Colonic mucosa (tissue), 4 donors: ENCODE measurements at places on chromosomes 13 and 19.

DNA sequence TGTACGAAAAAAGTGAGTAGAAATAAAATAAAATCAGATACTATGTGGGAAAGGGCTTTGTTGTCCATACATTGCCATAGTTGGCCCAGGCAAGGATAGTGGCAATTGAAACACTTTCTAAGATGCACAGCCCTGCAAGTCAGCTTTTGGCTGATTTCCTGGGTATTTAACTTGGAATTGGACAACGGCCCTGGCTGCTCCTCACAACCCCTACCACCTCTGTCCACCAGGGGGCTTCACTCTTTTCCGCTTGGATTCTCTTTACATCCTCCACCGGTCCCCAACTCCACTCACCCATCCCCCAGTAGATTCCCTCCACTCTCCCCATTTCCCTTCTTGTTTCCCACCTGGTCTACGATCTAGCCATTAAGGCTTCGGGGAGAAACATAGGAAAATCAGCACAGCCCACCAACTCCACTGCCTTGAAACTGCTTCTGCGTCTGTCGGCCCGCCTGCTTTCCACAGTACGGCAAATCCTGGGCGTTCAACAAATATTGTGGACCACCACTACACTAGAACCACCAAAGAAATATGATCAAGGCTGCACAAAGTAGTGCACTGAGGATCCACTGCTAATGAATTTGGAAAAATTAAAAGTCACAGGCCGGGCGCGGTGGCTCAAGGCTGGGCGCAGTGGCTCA lies 48.6 kb upstream of the GTF3A start:
- peak; percentile 84 for DNase-seq

GRCh38 chr19:32350471-32350865 lies 5.1 kb downstream of the ZNF507 start:
- no peak for DNase-seq

DNA sequence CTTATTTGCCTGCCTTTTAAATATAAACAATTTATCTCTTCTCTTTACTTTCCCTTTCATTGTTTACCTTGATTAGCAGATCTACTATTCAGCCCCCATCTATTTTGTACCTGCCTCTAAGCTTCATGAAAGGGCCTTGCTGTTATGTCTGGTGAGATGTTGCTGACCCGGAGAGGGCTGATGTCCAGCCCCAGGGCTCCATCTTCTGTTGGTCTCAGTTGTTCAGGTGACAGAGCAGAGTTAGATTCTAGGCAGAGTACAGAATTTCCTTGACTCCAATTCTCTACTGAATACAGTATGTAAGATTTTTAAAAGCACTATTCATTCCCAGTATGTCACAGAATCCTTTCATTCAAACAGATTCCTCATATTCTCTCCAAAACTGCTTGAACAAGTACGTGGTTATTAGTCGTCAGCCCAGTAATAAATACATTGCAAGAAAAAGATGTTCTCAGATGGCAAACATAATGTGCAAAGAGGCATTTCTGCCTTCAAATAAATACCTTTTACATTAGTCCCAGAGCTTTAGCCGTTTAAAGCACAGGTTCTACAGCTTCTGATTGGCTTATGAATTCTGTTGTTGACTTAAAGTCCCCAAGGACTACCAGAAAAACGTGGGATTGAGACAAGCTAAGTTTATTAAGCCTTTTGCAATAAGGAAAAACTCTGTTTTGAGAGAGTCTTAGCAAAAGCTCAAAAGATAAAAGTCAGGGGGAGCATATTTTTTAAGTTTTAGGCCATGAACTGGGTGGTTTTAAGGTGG lies 159.1 kb downstream of the GPC5 start:
- DNase-seq: no peak

- DNase-seq: no peak
Measured at GRCh38 chr19:32908641-32909190, 39.1 kb upstream of the SLC7A9 start.

DNA sequence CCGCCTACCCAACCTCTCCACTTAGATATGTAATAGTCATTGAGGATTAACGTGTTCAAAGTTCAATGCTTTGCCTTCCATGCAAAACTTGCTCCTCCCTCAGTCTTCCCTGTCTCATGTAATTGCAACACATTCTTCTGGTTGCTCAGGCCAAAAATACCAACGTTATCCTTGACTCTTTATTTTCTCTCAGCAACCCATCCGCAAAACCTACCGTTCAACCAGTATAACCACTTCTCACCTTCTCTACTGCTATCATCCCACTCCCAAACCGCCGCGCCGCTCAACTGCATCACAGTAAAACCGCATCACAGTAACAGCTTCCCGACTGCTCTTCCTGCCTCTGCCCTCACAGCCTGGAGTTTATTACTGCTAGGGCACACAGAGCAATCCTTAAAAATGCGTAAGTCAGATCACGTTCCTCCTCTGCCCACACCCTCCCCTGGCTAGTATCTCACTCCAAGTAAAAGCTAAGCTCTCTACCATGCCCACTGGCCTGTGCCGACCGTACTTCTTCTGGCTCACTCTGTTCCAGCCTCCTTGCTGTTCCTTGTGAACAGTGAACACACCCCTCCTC lies 8.2 kb downstream of the MTIF3 start:
- peak; percentile 61 for DNase-seq

DNA sequence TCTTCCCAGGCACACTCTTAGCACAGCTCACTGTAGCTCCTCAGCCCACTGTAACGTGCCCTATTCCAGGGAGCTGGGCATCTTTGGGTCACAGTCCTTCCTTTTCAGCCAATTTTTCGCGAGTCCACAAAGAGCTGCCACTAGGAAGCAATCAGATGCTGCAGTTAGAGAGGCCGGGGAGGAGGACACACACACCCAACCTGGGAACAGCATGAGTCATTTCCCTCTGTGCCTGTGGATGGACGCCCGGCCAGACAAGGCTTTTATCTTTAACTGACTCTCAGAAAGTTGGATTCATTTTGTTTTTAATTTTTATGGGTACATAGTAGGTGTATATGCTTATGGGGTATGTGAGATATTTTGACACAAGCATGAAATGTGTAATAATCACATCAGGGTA lies 918.6 kb downstream of the UQCRFS1 start:
- peak; percentile 44 for DNase-seq

DNA sequence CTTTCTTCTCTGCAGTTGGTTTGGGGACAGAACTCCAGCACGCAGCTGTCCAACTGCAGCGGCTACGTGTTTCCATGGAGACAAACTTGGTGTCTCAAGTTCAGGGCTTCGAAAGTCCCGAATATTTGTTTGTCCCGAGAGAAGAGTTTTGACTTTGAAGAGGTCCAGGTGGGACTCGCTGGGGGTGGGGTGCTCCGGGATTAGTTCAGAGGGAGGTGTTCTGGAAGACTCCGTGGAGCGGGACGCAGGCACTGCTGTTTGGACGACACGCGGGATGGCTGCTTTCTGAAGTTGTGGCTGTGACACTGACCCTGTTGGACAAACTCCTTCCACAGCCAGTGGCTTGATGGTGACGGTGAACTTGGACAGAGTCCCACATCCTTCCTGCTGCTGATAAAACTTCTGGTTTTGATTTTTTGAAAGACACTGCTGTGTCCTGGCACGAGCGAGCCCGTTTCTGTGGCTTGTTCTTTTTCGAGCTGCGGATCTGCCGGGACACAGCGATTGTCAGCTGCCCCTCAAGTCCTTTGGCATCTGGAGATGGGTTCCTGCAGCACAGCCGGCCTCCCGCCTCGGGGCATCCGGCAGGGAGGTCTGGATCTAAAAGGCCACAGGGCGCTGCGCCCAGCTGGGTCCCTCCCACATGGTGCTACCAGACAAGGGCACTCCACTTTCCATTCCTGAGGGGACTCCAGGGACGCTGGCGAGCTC lies 15.9 kb upstream of the RANBP3 start:
- no peak for DNase-seq

- no peak for DNase-seq
Measured at GRCh38 chr13:100176801-100177400, 88.0 kb downstream of the PCCA start.

- DNase-seq: no peak
Measured at GRCh38 chr13:63999614-64000305, 2584.1 kb upstream of the PCDH20 start.

DNA sequence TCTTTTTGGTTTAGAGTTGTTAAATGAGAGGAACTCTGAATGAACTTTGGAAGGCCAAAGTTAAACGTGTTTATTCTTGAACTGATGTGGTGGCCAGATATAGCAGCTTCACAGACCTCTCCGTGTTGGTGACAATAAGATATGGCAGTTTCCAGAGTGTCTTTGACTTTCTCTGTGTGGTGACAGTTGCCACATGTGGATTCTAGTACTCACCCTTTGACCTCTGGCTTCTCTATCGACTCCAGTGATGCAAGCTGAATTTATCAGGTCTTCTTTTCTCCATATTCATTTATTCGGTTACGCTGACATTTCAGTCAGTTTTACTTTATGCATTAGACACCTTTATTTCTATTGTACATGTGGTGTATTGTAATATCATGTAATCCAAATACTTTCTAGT lies 1469.5 kb downstream of the SLITRK1 start:
- DNase-seq: no peak

- no peak for DNase-seq
Measured at GRCh38 chr13:49481788-49482187, 14.0 kb upstream of the PHF11 start.

DNA sequence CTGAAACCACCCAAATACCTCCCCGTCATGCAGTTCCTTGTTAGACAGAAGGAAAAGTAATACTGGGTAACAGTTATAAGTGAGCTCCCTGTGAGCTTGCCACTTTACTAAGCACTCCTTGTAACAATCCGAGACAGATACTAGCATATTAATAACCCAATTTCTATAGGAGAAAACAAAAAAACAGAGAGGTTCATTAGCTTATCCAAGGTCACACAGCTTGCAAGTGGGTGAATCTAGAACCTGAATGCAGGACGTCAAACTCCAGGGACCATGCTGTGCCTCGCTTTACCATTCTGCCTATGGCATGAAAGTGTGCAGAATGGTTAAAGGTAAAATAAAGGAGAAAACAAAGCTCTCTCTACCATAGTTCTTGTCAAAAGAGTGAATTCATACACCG lies 15.4 kb downstream of the SIGLEC5 start:
- no peak for DNase-seq

- DNase-seq: no peak
Measured at GRCh38 chr13:38519229-38519911, 167.5 kb upstream of the FREM2 start.

DNA sequence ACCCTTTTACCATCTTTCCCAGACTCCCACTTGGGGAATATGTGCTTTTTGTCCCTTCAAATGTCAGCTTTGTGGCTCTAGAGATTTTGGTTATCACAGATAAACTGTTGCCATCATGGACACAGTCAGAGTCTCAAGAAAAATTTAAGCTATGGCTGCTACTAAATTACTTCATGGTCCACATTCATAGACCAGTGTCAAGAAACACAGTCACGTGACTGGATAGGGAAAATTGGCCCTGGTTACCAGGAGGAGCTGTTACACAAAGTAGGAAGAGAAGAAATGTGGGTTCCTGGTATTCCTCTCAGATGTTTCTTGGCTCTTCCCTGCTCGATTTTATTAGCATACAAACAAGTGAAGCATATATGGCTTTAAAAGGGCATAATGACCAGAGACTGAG lies 348.9 kb downstream of the NDFIP2 start:
- no peak for DNase-seq

DNA sequence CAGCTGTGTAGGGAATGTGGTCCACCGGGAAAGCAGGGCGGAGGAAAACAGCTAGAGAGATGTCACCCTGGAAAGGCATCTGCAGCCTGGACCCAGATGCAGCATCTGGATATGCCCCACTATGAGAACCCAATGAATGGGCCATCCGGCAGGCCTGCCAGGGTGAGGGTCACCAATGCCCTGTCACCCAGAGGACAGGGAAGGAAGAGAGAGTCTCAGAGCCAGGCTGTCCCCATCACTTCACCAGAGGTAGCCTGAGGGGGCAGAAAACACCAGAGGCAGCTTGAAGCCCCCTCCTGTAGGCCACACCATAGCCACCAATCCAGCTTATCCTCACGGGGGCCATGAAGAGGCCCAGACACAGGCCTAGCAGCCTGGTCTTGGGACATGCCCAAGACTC lies 118.8 kb downstream of the TUBA3C start:
- no peak for DNase-seq

DNA sequence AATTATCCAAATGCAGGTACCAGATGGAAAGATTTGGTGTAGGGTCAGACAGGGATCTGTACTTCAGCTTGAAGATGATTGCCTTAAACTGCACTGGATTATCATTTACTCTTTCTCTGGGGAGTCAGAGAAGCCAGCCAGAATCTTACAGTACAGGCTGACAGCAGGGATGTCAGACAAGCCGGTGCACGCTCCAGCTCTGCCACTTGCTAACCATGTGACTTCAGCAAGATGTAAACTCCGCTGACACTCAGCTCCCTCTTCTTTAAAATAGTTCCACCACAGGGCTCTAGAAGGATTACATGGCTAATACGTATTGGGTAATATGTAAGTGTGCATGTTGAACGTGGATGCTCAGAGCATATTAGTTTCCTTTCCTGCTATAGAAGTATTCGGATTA lies 251.4 kb upstream of the MAB21L1 start:
- DNase-seq: no peak

GRCh38 chr19:19010551-19010950 lies 22.8 kb downstream of the SUGP2 start:
- DNase-seq: no peak

DNA sequence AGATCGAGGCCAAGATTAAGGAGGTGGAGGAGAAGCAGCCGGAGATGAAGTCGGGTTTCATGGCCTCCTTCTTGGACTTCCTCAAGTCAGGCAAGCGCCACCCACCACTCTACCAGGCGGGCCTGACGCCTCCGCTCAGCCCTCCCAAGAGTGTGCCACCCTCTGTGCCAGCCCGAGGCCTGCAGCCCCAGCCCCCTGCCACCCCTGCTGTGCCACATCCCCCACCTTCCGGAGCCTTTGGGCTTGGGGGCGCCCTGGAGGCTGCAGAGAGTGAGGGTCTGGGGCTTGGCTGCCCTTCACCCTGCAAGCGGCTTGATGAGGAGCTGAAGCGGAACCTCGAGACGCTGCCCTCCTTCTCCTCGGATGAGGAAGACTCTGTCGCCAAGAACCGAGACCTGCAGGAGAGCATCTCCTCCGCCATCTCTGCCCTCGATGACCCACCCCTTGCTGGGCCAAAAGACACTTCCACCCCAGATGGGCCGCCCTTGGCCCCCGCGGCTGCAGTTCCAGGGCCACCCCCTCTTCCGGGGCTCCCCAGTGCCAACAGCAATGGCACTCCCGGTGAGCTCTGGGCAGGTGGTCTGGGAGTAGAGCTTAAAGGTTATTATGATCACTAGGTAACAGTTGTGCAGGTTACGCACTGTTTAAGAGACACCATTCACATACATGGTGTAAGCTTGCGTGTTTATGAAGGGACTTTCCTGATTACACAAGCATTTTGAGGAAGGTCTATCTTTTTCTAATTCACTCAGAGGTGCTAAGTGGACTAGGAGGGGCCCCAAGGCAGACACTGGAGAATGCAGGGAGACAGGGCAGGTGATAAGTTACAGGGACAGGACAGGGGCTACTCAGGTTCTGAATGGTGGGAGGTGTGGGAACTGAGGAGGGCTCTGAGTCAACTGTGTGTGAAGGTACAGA lies 8.7 kb downstream of the PRR12 start:
- no peak for DNase-seq
